ENCODE measurements at places on chromosomes 2 and 18.
A peak's percentile ranks its signal among the peaks of the same experiment; 100 is the strongest.

- peak; percentile 48 for DNase-seq
These were observed 103.8 kb upstream of the CDC42EP3 start for GRCh38 chr2:37774976-37775907.

DNA sequence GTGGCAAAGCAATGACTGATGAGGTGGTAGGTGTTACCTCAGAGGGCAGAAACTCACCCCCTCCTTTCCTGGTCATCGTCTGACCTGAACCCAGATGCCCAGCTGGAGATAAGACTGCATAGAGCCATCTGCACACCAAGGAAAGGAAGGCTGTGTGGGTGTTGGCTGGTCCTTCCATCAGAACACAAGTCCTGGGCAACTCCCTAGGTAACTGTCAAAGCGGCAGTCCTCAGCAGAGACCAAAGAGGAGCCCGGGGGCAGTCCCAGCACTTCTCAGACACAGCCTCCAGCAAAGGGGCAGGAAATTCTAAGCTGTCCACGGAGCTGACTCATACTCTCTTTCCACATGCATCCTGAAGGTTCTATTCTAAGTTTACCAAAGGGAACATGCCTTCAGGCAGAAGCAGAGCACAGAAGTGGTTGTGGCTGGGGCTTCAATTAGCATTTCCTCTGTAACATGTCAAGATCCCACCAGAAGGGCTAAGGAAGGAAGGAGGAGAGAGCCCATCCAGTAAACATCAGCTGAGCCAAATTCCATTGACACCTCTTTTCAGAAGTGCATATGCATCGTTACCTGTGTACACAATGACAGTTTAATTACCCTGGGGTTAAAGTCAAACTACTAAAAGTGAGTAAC lies 54.7 kb downstream of the SPRED2 start:
- DNase-seq: peak; percentile 72

- DNase-seq: peak; percentile 30
These were observed 35.9 kb downstream of the CAMKMT start for GRCh38 chr2:44397447-44398175.

DNA sequence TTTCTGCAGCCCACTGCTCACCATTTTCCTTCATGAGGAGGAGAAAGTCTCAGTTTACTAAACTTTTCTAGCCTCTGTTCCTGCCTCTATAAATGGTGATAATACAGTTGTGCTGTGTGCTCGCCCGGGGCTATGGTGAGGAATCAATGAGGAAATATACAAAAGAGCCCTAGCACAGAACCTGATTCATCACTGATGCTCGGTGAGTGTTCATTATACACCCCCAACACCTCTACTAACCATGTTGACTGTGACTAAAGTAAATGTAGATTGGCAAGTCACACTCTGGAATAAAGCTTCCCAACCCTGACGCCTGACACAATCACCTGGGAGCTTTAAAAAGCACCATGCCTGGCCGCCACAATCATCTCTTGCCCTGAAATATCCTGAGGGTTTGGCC lies 118.8 kb upstream of the CYP1B1 start:
- DNase-seq: no peak
